ENCODE measurements at places on chromosomes 16 and 17.
A peak's percentile ranks its signal among the peaks of the same experiment; 100 is the strongest.

GRCh38 chr17:45791935-45792334, 7.8 kb downstream of the CRHR1 start:
- no peak for DNase-seq

DNA sequence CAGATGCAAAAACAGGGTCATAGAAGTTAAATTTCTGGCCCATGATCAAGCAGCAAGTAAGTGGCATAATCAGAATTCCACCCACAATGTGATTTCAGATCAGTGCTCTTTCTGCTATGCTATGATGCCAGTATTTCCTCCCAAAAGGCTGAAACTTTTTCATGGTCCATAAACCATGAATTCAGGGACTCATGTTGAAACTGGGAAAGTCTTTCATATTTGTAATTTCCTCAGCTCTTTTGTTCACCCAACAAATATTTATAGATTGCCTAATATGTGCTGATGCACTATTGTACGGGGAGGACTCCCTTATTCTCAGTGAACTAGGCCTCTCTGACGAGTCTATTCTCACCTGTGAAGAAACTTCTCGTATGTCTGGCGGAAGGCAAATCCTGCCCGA, 156.3 kb downstream of the MYO1D start:
- DNase-seq = no peak

DNA sequence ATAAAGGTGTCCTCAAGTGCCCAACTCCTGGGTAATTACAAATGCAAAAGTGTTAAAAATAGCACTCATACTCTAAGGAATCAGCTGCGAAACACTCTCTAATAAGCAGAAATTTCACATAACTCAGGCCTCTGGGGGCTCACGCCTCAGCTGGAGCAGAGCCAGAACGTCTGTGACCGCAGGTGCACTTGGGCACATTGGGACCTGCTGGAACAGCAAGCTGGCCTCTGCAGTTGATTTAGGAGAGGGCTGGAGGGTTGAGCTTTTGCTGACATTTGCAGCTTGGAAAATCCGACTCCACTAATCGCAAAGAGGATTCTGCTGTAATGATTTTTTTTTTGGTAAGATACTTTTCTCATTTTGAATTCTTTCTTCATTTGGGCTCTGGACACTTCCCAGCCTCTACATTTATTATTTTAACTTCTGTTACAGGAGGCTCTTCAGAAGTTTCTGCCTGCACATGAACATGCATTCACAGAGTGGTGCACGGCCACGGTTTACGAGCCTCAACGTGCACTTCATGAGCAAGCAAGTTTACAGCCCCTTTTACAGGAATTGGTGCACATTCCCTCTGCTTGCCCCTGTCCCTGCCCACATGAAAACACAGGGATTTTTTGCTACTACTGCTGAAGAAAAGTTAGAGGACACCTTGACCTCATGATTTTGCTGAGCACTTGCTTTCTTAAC, 4.1 kb upstream of the SNTB2 start:
- no peak for DNase-seq

GRCh38 chr17:68516732-68517131, 4.5 kb downstream of the PRKAR1A start:
- no peak for DNase-seq

DNA sequence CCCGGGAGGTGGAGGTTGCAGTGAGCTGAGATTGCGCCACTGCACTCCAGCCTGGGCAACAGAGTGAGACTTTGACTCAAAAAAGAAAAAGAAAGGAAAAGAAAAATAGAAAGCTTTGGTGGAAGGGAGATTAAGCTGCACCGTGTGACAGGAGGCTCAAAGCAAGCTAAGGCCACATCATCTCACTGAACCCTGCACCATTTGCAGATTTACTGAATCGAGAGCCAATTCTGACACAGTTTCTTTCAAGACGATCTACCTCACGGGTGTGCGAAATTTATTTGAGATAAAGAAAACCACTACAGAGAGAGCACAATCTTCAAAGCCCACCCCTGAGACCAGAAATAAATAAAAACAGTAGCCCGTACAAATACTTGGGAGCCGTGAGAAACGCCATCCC, 49.6 kb downstream of the RTN4RL1 start:
- DNase-seq = no peak

- DNase-seq = no peak
These were observed 2.0 kb upstream of the ALDH3A1 start for GRCh38 chr17:19750020-19750572.

- peak; percentile 63 for DNase-seq
These were observed 6.1 kb downstream of the DRG2 start for GRCh38 chr17:18093616-18094408.

- DNase-seq = no peak
These were observed 14.8 kb downstream of the COX6A2 start for GRCh38 chr16:31413381-31413780.

- DNase-seq = no peak
These were observed 13.4 kb downstream of the IRF8 start for GRCh38 chr16:85912211-85912974.

GRCh38 chr17:44781551-44782325, 22.9 kb downstream of the ADAM11 start:
- DNase-seq = no peak

GRCh38 chr16:78096386-78096785, 3.1 kb upstream of the WWOX start:
- no peak for DNase-seq

DNA sequence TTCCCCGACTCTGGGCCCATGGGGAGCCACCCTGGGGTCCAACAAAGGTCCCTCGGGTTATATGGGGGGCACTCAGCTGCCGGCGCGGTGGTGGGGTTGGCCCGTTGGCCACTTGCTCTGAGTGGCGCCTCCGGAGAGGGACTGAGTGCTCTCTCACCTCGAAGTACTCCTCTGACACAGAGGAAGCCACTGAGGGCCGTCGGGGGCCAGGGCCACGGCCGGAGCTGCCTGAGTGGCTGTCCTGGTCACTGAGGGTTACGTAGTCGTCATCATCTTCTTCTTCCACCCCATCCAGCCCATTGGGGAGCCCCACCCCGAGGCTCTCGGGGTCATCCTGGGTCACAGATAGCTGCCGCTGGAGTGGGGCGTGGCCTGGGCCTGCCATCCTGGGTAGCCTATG, 25.7 kb downstream of the SLC5A10 start:
- DNase-seq = no peak

GRCh38 chr16:53258809-53259208, 175.5 kb upstream of the RBL2 start:
- no peak for DNase-seq

- DNase-seq = no peak
These were observed 175.4 kb downstream of the ENGASE start for GRCh38 chr17:79249929-79250521.

DNA sequence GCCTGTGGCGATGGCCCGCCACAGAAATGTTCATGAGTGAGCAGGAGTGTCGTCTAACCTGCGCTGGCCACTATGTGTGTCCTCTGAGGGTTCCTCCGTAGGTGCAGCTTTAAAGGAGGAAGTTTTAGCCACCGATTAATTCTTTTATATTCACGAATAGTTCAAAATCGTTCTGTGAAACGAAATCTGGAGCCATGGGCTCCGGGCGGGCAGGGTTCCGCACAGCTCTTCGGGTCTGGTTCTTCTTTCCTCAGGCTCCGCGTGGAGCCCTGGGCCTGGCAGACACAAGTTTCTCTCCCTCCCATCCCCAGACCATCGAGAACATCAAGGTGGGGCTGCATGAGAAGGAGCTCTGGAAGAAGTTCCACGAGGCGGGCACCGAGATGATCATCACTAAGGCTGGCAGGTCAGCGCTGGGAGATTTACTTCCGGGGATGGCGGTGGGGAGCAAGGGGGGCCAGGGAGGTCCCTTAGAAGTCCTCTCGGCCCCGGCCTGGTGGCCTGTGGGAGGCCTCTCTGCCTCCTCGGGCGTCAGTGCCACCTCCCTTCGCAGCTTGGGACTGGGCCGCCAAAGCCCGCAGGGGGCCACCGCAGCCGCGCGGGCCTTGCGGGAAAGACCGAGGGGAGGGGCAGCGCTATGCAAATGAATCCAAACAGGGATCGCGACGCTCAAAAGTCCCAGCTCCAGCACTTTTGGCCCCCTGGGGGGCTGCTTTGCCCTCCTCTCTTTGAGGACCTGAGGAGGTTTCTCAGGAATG, 5.2 kb downstream of the TBX4 start:
- peak; percentile 20 for DNase-seq

DNA sequence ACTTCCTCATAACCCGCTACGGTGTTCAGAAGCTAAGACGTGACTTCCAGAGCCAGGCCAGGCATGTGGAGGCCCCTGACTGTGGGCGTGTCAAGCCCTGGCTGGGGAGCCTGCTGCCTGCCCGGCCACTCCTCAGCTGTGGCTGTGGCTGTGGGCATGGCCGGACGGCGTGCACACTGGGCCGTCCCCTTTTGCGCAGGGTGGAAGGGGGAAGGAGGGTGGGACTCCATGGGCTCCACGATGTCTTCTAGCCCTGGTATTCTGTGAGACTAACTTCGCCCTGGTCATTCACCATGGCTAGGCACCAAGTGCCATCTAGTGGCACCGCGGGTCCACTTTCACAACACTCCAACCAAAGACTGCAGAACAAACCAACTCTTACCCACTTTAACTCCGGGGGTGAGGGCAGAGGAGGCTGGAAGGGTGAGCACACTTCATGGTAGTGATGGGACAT, 67.9 kb downstream of the N4BP1 start:
- no peak for DNase-seq

DNA sequence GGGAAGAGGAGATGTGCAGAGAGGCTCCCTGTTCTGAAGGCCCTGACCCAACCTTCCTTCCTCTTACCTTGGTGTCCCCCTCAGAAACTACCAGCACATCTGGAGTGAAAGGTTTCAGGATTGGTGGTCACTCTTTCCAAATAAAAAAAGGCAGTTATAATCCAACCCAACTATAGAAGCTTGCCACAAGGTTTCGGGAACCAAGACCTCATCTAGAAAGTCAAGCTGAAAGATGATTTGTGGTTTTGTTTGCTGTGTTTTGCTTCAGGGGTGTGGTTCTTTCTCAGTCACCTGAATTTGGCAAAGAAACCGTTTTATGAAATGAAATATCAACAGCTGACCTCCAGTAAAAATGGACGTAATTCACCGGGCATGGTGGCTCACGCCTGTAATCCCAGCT, 19.3 kb downstream of the SHMT1 start:
- DNase-seq = no peak

GRCh38 chr16:78513838-78514237, 414.4 kb downstream of the WWOX start:
- DNase-seq = no peak

GRCh38 chr16:60776281-60776680, 1260.0 kb downstream of the CDH8 start:
- no peak for DNase-seq

DNA sequence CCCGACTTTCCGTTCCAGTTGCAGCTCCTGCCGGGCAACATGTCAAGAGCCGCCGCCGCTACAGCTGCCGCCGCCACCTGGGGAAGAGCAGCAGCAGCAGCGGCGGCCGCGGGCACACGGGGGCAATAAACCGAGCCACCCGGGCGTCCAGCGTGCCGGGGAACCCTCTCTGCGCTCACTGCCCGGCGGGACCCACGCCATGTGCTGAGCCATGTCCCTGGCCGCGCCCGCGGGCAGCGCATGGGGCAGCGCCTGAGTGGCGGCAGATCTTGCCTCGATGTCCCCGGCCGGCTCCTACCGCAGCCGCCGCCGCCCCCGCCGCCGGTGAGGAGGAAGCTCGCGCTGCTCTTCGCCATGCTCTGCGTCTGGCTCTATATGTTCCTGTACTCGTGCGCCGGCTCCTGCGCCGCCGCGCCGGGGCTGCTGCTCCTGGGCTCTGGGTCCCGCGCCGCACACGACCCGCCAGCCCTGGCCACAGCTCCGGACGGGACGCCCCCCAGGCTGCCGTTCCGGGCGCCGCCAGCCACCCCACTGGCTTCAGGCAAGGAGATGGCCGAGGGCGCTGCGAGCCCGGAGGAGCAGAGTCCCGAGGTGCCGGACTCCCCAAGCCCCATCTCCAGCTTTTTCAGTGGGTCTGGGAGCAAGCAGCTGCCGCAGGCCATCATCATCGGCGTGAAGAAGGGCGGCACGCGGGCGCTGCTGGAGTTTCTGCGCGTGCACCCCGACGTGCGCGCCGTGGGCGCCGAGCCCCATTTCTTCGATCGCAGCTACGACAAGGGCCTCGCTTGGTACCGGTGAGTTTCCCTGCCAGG, 604 bp downstream of the HS3ST3B1 start:
- no peak for DNase-seq

Data from liver (tissue), 10 donors.